ENCODE measurements at places on chromosomes 1 and 21.
A peak's percentile ranks its signal among the peaks of the same experiment; 100 is the strongest.

- DNase-seq = no peak
Measured at GRCh38 chr1:233006541-233006973, 56.1 kb downstream of the NTPCR start.

DNA sequence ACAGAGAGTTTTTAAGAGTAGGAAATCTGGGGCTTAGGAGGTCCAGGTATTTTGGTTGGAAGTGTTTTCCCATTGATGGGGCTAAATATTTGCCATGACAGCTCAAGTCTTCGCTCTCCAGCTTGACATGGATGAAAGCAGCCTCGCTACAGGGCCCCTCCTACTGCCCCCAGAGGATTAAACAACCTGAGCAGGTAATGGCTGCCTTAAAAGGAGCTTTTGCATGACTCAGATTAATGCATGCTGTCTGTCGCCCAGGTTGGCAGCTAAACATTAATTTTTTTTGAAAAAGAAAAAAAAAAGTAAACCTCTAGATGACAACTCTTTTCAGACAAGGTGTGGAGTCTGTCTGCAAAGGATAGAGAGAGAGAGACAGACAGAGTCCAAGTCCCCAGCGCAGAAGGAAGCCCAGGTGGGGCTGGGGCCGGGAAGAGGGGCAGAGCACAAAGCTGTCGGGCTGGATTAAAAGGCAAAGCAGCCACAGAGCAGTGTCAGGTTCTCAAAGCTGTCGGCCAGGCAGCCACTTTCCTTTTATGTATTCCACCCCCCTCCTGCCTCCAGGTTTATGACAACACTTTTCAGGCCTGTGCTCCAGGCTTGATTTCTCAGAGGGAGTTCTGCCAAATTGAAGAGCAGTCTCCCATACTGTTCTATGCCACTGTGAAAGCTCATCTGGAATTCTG, 127.9 kb downstream of the CLIC6 start:
- DNase-seq = no peak

DNA sequence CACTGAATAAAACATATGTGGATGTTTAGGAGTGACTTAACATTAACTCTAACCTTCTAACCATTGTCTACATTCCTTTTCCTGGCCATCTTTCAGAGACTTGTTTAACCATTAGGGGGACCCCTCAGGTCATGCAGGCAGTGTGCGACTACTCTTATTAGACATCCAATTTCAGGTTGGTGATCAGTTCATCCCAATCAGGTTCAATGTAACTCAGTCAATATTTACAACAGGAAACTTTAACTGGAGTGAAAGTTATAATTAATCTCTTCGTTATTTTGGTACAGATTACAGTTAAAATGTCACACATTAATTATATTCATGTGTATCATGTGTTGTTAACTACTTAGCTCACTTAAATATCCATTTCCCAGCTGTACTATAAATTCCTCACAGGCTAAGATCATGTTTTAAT, 68.8 kb upstream of the RGS1 start:
- no peak for DNase-seq

DNA sequence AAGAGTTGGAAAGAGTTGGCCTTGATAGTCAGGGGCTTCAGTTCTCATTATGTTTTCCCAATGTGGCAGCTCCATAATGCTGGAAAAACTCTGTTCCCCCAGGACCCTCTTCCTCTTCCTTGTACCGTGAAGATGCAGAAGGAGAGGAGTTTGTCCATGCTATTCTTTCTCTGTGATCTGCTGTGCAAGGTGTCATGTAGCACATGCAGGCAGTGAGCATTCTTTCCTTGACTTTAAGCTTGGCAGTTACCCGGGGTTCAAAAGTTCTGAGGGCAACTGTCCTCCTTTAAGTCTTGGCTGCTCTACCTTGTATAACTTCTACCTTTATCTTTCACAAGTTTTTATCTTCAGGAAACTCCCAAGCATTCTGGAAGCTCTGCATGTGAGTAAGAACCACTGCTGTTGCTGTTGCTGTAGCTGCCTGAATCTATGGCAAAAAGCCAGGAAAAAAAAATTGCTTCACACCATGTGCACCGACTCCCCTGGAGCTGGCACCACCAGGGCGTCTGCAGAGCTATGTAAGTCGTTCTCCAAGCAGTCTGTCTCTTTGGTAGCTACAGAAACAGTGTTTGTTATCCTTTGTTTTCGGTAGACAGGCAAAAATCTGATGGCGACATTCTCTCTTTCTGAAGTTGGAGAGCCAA, 42.7 kb upstream of the SLC16A1 start:
- DNase-seq = peak; percentile 64

Data from AG09319 (cell line).